NCI-H1930 (cell line): ENCODE measurements at places on chromosomes 16 and 17.

DNA sequence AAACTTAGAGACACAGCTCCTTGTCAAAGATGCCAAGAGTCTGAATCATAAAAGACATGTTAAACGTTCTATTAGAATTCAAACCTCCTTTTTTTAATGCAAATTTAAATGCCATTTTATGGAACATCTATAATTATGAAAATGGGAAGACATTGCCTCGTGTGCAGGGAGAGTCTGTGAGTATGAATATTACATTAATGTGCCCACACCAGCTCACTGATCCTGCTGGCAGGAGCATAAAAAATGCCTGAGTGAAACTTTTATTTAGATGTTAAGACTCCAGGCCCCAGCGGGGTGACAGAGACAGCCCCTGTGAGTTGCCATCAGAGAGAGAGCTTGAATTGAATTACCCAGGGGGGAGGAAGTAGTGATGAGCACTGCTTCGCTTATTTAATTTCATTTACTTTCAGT lies 84.8 kb downstream of the SNX11 start:
- no peak for DNase-seq

DNA sequence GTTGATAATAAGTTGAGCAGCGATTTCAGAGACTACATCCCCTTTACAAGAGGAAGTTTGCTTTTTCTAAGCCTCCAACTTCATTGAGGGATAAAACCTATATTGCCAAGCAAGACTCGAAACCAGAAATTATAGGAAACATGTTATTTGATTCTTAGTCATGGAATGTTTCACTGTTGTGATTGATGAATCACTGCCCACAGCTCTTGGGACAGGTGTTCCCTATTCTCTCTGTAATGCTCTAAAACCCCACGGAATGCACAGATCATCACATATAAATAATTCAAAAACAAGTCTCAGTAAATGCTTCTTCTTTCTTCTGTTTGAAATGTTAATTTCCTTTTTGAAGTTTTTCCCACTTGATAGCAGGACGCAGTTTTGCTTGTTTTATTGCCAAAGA lies 809.5 kb upstream of the GOT2 start:
- no peak for DNase-seq

DNA sequence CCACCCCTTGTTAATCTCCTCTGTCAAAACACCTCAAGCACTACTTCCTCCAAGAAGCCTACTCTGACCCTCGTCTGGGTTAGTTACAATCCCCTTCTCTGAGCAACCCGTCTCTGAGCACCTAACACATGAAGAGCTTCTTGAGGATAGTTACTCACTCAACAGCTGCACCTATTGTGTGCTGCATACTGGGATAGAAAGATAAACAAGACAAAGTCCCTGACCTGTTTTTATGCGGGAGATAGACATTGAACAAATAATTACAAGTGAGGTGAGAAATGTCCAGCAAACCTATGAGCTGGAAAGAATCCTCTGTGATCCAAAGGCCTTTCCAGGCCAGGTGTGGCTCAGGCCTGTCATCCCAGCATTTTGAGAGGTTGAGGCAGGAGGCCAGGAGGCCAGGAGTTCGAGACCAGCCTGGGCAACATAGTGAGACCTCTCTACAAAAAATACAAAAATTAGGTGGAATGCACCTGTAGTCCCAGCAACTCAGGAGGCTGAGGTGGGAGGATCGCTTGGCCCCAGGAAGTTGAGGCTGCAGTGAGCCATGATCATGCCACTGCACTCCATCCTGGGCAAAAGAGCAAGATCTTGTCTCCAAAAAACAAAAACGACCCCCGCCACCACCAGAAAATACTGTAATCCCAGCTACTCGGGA lies 5.5 kb upstream of the ZNF771 start:
- DNase-seq: no peak

DNA sequence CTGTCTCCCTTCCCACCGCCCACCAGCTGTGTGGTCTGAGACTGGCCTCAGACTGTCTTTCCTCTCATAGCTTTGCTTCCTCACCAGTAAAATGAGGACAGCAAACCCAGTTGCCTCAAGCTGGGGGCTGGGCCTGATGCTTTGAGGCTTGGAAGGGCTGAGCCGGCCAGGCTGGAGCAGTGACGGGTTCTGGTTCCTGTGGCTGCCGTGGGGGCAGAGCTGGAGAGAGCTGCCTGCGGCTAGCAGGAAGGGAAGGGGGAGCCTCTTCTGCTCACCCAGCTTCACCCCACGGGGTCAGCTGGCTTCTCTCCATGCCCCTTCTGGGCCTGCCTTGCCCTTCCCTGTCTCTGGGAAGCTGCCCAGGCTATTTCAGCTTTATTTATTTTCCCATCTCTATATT lies 23.7 kb downstream of the LASP1 start:
- DNase-seq: no peak

GRCh38 chr16:10957771-10958482 lies 13.6 kb downstream of the CLEC16A start:
- DNase-seq: no peak

GRCh38 chr17:12680993-12681392 lies 15.3 kb downstream of the MYOCD start:
- no peak for DNase-seq

- DNase-seq: no peak
Observed at GRCh38 chr17:31494259-31495021, 103.0 kb downstream of the RAB11FIP4 start.

- DNase-seq: peak; percentile 67
Observed at GRCh38 chr16:77322757-77323156, 112.1 kb downstream of the ADAMTS18 start.

GRCh38 chr17:72266112-72266775 lies 145.4 kb downstream of the SOX9 start:
- DNase-seq: peak; percentile 45

GRCh38 chr17:58684003-58684402 lies 7.8 kb downstream of the TEX14 start:
- DNase-seq: no peak

DNA sequence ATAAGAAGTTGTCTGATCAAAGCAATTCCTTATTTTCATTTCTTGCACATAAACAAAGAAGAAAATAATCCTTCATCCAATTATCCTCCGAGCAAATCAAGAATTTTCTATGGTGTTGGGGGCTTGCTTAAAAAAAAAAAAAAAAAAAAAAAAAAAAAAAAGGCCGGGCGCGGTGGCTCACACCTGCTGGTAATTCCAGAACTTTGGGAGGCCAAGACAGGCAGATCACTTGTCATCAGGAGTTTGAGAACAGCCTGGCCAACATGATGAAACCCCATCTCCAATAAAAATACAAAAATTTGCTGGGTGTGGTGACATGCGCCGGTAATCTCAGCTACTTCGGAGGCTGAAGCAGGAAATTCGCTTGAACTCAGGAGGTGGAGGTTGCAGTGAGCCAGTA lies 19.3 kb downstream of the CNP start:
- no peak for DNase-seq

DNA sequence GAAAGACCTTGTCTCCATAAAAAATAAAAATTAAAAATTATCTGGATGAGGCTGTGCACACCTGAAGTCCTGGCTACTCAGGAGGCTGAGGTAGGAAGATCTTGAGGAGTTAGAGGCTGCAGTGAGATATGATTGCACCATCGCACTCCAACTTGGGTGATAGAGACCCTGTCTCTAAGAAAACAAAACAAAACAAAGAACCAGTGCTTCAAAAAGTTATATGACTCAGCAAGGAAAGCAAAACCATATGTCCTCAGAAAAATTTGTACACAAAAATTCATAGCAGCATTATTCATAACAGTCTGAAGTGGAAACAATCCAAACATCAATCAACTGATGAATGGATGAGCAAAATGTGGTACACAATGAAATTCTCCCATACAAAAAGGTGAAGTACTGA lies 48.9 kb downstream of the SLFN5 start:
- DNase-seq: no peak

GRCh38 chr17:49029801-49030200 lies 32.6 kb downstream of the IGF2BP1 start:
- DNase-seq: no peak

- no peak for DNase-seq
Observed at GRCh38 chr17:39237586-39237985, 11.8 kb upstream of the STAC2 start.

- no peak for DNase-seq
Observed at GRCh38 chr16:86089991-86090390, 191.0 kb downstream of the IRF8 start.

- DNase-seq: no peak
Observed at GRCh38 chr17:44241106-44241624, 21.7 kb upstream of the UBTF start.

GRCh38 chr16:70161350-70161749 lies 12.2 kb upstream of the CLEC18C start:
- DNase-seq: no peak

- DNase-seq: no peak
Observed at GRCh38 chr17:37520174-37520573, 30.5 kb downstream of the DUSP14 start.

DNA sequence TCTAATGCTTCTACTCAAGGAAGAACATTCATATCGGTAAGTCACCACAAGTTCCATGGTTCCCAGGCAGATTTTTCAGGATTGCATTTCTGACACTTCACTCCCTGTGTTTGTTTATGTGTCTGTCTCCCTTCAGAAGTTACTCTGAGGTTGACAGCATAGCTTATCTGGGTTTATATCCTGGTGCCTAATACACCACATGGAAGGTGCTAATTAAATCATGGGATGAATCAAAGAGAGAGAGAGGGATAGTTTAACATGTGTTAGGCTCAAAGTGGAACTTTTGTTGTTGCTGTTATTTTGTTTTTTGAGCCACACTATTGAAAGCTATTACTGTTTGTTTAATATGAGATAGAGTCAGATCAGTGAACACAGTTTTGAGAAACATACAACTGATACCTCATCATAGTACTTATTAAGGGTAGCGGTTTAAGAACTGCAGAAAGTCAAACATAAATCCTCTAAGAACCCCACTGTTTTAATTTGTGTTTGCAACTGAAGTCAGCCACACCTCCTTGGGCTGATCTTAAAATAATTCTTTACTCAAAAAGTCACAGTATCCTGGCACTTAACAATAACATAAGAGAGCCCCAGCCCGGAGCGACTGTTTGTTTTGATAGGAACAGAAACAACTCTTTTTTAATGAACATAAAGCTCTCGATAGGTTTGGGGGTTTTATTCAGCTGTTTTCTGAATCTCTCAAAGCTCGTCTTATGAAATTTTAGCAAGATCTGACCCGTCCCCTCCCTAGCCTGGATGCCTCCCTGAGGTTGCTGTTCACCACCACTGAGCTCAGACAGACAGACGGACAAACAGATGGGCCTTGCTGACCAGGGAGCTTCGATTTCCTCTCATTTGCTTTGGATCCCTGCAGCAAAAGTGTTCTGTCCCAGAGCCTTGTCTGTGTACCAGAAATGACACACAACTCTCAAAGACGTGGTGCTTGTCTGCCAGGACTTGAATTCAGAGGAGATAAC lies 98.3 kb upstream of the MYOCD start:
- DNase-seq: no peak

DNA sequence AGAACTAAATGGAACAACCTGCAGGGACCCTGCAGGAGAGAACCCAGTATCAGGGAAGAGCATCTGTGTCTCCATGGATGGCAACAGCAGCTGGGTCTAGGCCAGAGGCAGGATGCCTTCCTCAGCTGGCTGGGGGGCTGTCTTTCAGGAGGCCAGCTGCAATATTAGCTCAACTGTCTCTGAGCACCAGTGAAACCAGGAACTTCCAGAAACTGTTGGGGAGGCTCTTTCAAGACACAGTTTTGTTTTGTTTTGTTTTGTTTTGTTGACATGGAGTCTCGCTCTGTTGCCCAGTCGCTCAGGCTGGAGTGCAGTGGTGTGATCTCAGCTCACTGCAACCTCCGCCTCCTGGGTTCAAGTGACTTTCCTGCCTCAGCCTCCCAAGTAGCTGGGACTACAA lies 7.6 kb downstream of the GPR142 start:
- DNase-seq: no peak

GRCh38 chr16:55091213-55091870 lies 160.7 kb downstream of the IRX5 start:
- no peak for DNase-seq

DNA sequence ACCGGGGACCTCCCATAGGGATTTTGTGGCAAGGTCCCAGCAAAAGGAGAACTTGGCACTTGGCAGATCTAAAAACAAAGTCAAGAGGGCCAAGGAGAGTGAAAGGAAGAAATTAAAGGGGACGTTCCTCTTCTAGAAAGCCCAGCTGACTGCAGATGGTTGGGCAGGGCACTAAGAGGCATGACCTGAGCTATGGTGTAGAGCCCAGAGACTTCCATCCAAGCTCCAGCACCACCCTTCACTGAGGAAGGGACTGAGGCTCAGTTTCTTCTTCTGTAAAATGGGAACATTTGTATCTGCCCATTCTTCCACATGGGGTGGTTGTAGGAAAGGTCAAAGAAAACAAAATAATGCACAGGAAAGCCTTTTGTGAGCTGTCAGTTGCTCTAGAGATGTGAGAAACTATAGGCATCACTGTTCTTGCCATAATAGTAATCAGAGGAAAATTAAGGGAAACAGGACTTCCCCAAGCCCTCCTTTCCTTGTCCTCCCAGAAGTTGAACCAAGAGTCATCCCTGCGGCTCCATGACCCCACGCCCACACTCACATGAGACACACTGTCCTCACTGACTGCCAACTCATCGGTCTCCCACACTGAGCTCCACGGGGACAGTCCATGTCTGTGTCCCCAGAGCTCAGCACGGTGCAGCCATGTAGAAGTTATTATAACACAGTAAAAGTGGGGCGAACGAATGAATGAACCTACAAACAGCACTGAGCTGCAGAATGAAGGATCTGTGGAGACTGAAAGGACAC lies 10.4 kb downstream of the CD300LF start:
- DNase-seq: no peak

DNA sequence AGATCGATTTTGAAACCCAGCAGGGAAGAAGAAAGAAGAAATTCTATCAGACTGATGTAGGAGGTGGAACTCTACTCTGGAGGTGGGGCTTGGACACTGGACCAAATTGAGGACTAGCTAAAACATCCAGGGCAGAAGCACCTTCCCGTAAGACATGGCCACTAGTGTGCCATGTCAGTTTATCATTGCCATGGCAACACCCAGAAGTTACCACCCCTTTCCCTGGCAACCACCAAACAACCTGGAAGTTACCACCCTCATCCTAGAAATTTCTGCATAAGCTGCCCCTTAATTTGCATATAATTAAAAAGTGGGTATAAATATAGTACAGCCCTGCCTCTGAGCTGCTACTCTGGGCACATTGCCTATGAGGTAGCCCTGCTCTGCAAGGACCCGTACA lies 66.7 kb downstream of the NACA2 start:
- DNase-seq: no peak

DNA sequence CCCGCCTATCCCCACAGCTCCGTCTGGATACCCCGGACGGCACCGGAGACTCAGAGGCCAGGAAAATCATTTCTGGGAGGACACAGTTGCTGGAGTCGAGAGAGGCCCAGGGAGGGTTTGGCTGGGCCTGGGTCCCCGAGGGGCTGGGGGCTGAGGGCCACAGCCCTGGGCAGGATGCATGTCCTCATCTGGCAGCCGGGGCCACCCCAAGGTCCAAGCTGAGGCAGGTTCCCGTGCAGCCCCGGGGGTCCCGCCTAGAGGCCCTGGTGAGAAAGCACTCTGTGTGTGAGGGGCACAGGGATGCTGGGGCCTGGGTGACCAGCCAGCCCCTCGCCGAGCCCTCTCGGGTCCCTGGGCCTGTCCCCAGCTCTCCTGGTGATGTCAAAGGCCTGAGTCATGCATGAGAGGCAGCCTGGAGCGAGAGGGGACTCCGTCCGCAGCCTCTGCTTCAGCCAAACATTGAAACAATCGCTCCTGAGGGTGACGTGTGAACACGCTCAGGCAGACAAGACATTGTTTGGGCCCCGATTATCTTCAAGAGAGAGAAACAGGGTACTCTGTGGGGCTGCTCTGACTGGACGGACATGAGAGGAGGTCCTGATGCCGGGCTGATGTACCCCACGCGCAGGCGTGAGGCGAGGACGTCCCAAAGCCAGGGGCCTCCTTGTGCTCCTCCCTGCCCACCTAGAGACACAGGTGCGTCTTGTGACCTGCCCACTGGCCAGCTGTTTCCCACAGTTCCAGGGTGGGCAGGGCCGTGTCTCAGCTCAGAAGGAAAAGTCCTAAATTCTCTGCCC lies 25.8 kb upstream of the C1QTNF8 start:
- no peak for DNase-seq
